ENCODE measurements at places on chromosomes 5 and 9. TPM values are rescaled to one million over a fixed set of nuclear protein-coding genes. Genes with fewer than 3 reads are reported as not detected.

CDC23 gene
- 16.0 TPM for total RNA-seq

DNA sequence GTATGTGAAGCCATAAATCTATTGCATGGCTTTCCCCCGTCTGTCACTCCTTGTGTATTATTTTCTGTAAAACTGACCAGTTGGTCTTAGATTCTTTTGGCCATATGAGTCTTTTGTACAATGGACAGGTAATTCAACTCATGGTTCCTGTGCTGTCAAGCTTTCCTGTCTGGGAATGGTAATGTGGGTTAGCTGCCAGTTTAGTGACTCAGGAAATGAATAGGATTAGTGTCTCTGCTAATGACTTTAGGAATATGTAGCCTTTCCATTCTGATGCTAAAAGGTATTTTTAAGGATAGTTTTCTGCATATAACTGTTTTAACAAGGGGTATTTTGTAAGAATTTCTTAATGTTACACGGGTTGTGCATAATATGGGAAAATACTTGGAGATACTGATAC is 182.7 kb downstream of the PBX3 start:
- no peak overlapping the region for H3K4me3 ChIP-seq
- no peak for DNase-seq
- H3K4me1 ChIP-seq = no peaks in the 10 kb centered on the region
- H3K27me3 ChIP-seq = no peaks in the 10 kb centered on the region
- no peak overlapping the region for H3K27ac ChIP-seq

DNA sequence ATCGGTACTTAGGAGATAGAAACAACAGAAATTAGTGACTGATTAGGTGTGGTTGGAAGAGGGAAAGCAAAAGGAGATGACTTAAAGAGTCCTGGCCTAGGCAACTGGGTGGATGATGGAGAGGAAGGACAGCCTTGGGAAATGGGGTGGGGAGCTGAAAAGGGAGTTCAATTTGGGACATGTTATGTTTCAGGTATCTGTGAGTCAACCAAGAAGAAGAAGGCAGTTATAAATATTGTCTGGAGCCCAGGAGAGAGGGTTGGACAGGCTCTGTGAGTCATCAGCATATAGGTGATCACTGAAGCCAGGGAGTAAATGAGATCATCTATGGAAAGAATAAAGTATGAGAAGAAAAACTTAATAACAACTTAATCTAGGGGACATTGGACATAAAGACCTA is 357.7 kb downstream of the NPR3 start:
- no peak for DNase-seq
- H3K36me3 ChIP-seq = no peaks in the 10 kb centered on the region
- no peaks in the 10 kb centered on the region for H3K4me1 ChIP-seq
- H3K27ac ChIP-seq = no peak overlapping the region
- no peaks in the 10 kb centered on the region for H3K27me3 ChIP-seq

- H3K27ac ChIP-seq = no peak overlapping the region
- H3K36me3 ChIP-seq = no peaks in the 10 kb centered on the region
- H3K4me1 ChIP-seq = peaks cover 3% of the 10 kb centered on the region
- no peak for DNase-seq
- H3K4me3 ChIP-seq = no peak overlapping the region
Measured at GRCh38 chr5:139847091-139847490, 51.5 kb downstream of the PSD2 start.

GRCh38 chr9:35385042-35385441 is 104.9 kb upstream of the RUSC2 start:
- no peak overlapping the region for H3K4me3 ChIP-seq
- DNase-seq = no peak
- no peaks in the 10 kb centered on the region for H3K27me3 ChIP-seq
- H3K27ac ChIP-seq = no peak overlapping the region

DNA sequence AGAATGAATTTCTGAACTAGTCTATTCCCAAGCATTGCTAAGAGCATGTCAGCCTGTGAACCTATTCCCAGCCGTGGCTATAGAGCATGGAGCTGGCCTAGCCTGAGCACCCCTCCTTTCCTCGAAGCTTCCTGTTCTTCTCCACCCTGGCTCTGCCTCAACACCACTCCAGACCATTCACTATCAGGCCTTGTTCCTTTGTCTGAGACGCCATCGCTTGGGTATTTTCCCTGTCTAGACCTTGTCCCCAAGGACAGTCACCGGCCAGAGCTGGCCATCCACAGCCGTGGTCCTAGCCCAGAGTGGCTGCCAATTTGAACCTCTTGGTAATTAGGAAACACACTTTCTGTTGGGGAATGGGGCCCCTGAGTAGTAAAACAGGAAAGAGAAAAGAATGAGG is 105.8 kb downstream of the LIFR start:
- H3K4me3 ChIP-seq = no peak overlapping the region
- no peak overlapping the region for H3K27ac ChIP-seq
- DNase-seq = no peak
- no peaks in the 10 kb centered on the region for H3K36me3 ChIP-seq
- H3K4me1 ChIP-seq = peaks cover 41% of the 10 kb centered on the region

PCDHGB5 gene
- total RNA-seq = 8.3 TPM

GRCh38 chr9:5389109-5389732 is 48.5 kb downstream of the PLGRKT start:
- H3K4me3 ChIP-seq = no peak overlapping the region
- H3K27me3 ChIP-seq = no peaks in the 10 kb centered on the region
- H3K4me1 ChIP-seq = no peaks in the 10 kb centered on the region
- no peaks in the 10 kb centered on the region for H3K36me3 ChIP-seq

RASGRF2 gene
- 13.4 TPM for total RNA-seq
